ENCODE measurements at places on chromosomes 1 and 21.

GRCh38 chr1:59552007-59552406, 255.1 kb downstream of the FGGY start:
- DNase-seq = no peak

DNA sequence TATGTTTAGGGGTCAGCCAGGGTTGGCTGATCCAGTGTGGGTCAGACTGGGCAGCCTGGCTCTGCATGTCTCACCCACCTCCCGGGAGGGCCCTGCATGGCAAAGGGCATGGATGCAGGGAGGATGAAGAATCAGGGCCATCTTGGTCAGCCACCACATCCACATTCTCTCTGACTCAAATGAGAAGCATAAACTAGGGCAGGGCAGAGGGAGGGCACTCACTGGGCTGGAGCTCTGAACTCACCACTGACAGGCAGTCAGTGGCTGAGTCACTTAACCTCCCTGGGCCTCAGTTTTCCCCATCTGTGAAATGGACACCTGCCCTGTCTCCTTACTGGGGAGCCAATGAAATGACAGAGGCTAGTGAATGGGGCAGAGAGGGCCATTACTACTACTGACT, 4.3 kb upstream of the CELA2A start:
- DNase-seq = no peak

DNA sequence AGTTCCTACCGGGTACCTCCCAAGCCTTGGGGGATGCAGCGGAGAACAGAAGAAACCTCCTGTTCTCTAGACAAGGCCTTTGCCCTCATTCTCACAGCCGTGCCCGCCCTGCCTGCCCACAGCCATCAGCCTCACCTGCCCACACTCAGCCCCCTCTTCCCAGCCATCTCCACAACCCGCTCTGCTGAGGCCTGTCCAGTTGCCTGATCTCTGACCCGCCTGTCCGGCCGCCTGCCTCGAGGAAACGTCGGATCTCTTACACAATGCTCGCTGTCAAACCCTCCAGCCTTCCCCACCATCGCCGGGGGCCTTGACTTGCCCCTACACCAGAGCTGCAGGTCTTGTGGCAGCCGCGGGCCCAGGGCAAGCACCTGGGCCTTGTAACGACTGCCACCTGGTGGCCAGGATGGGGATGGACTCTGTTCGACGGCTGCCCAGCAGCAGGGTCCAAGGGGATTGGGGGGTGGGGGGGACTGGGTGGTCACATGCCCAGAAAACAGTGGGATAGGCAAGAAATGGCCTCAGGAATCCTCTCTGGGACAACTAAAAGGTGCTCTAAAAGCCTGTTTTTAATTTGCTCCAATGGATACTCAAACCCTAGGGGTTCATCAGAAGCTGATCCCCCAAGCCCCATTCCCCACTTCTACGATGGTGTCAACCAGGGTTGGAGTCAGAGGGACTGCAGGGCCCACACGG, 31.0 kb downstream of the SLC45A1 start:
- no peak for DNase-seq

GRCh38 chr1:201061049-201061448, 37.5 kb upstream of the KIF21B start:
- no peak for DNase-seq

DNA sequence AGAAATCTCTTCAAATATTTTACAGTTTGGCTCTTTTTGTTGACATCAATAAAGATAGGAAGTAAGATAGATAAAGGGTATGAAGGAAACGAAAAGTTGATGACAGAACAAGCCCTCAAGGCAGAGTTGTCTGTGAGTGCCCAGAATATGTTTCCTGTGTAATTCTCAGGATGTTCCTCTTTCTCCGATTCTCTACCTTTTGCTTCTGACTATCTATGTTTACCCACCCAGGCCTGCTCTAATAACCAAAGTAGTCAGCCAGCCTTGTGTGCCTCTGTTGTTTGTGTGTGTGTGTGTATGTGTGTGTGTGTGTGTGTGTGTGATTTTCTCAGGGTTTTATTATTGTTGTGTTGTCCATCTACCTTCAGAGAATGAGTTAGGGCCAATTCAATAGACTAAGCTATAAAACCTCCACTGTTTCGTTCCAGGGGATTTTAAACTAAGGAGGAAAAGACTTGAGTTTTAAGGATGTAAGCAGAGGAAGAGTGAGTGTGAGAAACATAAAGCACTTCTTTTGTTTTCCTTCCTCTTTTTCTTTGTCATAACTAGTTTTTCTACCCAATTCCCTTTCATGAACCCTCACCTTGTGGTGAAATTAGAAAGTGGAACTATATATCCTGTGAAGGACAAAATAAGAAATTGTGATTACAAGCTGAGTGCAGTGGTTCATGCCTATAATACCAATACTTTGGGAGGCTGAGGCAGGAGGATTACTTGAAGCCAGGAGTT, 627.4 kb upstream of the NR5A2 start:
- DNase-seq = no peak

DNA sequence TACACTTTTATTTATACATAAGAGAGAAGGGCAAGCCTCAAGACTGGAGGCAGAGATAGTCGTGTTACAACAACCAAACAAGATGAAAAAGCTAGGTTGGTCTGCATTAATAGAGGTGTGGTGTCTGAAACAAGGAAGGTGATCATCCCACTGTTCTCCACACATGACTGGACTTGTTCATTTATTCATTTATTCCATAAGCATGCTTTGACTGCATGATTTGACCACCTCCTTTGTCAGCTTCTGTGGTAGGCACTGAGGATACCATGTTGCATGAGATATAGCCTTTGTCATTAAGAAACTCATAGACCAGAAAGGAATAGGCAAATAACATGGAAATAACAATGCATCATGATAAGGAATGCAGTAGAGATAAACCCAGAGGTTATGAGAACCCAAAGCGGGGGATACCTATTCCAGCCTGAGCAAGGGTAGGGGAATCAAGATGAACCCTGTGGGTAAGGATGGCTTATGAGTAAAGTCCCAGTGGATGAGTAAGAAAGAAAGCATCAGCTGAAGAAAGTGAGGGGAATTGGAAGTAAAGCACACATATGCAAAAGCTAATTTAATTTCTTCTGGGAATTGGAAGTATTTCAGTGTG, 173.7 kb upstream of the FGGY start:
- DNase-seq = no peak

- DNase-seq = no peak
Measured at GRCh38 chr1:233372218-233373120, 44.9 kb downstream of the MAP3K21 start.

GRCh38 chr1:43279666-43280065, 5.7 kb downstream of the C1orf210 start:
- DNase-seq = no peak
